Fibroblast of mammary gland (primary cell): ENCODE measurements at places on chromosomes 13 and 19.

- DNase-seq, result no peak
These were observed 32.6 kb downstream of the TFDP1 start for GRCh38 chr13:113616991-113617749.

DNA sequence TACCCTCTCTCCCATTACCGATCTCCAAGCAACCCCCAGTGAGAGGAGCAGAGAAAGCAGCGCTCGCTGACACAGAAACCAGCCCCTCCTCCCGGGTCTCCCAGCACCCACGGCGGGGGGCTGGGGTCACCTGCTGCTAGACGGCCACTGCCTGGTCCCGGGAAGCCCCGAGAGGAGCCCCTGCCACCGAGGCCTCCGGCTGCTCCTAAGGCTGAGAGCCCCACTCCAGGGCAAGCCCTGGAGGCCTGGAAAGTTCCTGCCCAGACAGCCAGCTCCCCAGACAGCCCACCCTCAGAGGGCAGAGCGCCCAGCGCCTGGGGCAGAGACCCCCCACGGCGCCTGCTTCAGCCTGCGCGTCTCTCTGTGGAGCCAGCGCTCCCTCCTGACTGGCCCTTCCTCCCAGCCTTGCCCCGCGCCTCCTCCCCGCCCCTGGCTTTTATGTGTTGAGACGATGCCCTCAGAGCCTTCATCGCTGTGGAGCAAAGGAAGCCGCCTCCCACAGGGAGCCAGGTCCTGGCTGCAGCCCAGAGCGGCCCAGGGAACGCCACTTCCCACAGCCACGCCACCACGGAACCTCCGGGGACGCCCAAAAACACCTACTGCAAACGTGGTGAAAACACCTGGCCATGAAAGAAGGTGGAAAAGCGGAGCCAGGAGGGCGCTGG lies 51.1 kb downstream of the MLLT1 start:
- no peak for DNase-seq

- peak; percentile 83 for DNase-seq
These were observed 33.6 kb upstream of the LPAR6 start for GRCh38 chr13:48446464-48446863.

- no peak for DNase-seq
These were observed 62.3 kb upstream of the UQCRFS1 start for GRCh38 chr19:29275266-29275665.

GRCh38 chr19:50516964-50517703 lies 3.4 kb upstream of the ASPDH start:
- no peak for DNase-seq

DNA sequence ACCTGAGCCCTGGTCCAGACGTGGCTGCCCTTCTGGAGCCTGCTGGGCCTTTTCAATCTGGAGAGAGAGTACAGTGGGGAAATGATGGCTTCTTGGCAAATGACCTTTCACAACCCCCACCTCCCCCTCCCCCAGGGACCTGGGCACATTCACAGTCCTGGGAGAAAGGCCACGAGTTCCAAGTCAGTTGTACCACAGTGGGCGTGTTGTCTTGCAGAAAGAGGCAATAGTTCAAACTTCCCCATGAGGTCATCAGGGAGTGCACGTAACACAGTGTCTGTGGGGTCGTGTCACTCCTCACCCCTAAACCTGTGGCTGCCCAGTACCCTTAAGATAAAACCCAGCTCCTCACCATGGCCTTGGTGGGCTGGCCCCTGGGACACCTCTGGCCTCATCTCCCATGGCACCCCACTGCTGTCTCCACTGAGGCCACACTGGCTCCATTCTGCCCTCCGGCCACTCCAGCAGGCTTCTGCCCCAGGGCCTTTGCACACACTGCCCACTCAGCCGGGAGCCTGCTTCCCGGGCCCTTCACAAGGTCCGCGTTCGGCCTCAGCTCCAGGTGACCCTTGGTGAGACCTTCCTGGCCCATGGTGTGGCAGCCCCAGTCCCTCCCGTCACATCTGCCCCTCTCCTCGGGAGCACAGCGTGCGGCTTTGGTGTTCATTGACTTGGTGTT lies 13.3 kb downstream of the PLIN4 start:
- peak; percentile 49 for DNase-seq
